Activated CD4-positive, alpha-beta T cell treated with anti-CD3 and anti-CD28 coated beads, Interleukin-2, amount 10 ng/mL, durations not matched to agents 7 days and 5 days (primary cell): ENCODE measurements at places on chromosomes 12 and 14. TPM values are rescaled to one million over a fixed set of nuclear protein-coding genes. Genes with fewer than 3 reads are reported as not detected.

TSPAN19 gene
- not detected for total RNA-seq

SELPLG gene
- total RNA-seq, result 214 TPM

SERPINA5 gene
- total RNA-seq, result not detected

CLEC1B gene
- total RNA-seq, result not detected

FAIM2 gene
- 0.50 TPM for total RNA-seq

NOVA1 gene
- not detected for total RNA-seq

PTGER2 gene
- 54.5 TPM for total RNA-seq

RNASE13 gene
- not detected for total RNA-seq

GLIPR1 gene
- total RNA-seq, result 35.2 TPM

DUSP16 gene
- 33.6 TPM for total RNA-seq

TAS2R9 gene
- not detected for total RNA-seq

DBX2 gene
- total RNA-seq, result not detected

ANAPC7 gene
- 67.7 TPM for total RNA-seq

E2F7 gene
- total RNA-seq, result 29.4 TPM

SLC8A3 gene
- not detected for total RNA-seq

CD163 gene
- not detected for total RNA-seq

CLEC1A gene
- not detected for total RNA-seq

PTHLH gene
- not detected for total RNA-seq

POP5 gene
- 64.7 TPM for total RNA-seq

KRT7 gene
- 2.2 TPM for total RNA-seq

CIROP gene
- not detected for total RNA-seq

JPH4 gene
- not detected for total RNA-seq

PPTC7 gene
- total RNA-seq, result 25.7 TPM

GPR84 gene
- 0.15 TPM for total RNA-seq

ANO4 gene
- total RNA-seq, result not detected

CNTN1 gene
- total RNA-seq, result not detected

SPIC gene
- not detected for total RNA-seq

CCDC175 gene
- total RNA-seq, result not detected
